ENCODE measurements at places on chromosomes 3 and 15. TPM values are rescaled to one million over a fixed set of nuclear protein-coding genes. Genes with fewer than 3 reads are reported as not detected.

DNA sequence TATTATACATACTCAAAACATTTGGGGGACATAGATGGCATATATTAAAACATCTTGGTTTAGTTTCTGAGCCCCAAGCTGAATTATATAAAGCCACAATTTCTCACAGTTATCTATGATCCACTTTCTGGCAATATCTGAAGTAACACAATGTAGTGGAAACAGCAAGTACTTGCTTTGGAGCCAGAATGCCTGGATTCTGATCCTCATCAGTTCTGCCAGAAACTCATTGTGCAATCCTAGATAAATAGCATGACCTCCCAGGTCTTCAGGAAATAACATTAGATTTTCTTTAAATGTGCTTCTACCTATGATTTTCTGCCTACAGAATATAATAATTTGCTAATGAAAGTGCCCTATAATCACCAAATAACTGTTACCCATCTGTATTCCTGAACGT is 544.9 kb downstream of the NAALADL2 start:
- no peak overlapping the region for H3K4me3 ChIP-seq
- no peaks in the 10 kb centered on the region for H3K36me3 ChIP-seq
- H3K4me1 ChIP-seq = peaks cover 2% of the 10 kb centered on the region
- no peak overlapping the region for H3K27ac ChIP-seq
- H3K27me3 ChIP-seq = no peaks in the 10 kb centered on the region

GRCh38 chr15:101698314-101698713 is 26.0 kb downstream of the TARS3 start:
- H3K4me3 ChIP-seq = no peak overlapping the region
- peaks cover 16% of the 10 kb centered on the region for H3K36me3 ChIP-seq
- no peaks in the 10 kb centered on the region for H3K4me1 ChIP-seq
- no peaks in the 10 kb centered on the region for H3K27me3 ChIP-seq
- no peak overlapping the region for H3K27ac ChIP-seq
- no peak for DNase-seq

- H3K4me3 ChIP-seq = no peak overlapping the region
- no peaks in the 10 kb centered on the region for H3K36me3 ChIP-seq
- H3K27ac ChIP-seq = no peak overlapping the region
- H3K4me1 ChIP-seq = peaks cover 12% of the 10 kb centered on the region
Measured at GRCh38 chr3:136249091-136249490, 1.0 kb upstream of the PCCB start.

The PRICKLE2 gene
- total RNA-seq = 12.5 TPM

- H3K27ac ChIP-seq = no peak overlapping the region
- no peaks in the 10 kb centered on the region for H3K4me1 ChIP-seq
- no peak for DNase-seq
- no peaks in the 10 kb centered on the region for H3K36me3 ChIP-seq
- H3K27me3 ChIP-seq = peaks cover 7% of the 10 kb centered on the region
- H3K4me3 ChIP-seq = no peak overlapping the region
Measured at GRCh38 chr3:10506696-10507095, 1.3 kb upstream of the ATP2B2 start.

DNA sequence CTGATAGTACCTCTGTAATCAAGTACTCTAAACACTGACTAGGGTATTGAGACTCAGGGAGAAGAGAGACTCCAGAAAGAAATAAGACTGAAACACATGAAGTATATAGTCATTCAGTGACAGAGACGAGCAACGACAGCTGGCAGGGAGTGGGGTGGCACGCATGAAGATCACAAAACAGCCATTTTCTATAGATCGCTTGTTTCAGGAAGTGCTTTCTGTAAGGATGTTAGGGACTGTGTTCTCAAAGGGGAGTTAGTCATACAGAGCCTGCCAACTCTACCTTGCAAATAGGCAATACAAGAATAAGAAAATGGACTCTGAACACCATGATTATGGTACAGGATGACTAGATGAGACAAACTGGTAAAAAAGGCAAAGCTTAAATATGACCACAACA is 139.5 kb downstream of the TBL1XR1 start:
- H3K27ac ChIP-seq = no peak overlapping the region
- H3K4me3 ChIP-seq = no peak overlapping the region
- H3K4me1 ChIP-seq = peaks cover 22% of the 10 kb centered on the region

DNA sequence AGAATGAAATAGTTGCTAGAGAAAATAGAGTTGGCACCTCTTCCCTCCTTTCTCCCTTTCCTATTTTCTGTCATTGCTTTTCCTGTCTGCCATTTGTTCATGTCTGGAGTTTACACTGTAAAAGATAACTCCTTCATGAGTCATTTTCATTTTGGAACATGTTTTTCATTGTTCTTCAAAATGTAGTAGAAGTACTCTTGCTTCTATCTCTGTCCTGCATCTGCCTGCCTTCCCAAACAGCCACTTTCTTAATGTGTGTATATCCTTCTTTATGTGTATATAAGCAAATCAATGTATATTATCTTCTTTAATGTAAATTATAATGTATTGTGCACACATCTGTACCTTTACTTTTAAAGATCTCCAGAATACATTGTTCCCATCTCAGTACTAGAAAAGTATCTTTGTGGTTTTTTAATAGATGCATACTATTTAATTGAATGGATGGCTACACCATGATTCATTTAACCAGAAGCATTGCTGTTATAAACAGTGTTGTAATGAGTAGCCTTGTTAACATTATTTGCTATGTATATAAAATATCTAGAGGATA is 41.1 kb downstream of the TSC22D2 start:
- H3K4me1 ChIP-seq = peaks cover 22% of the 10 kb centered on the region
- no peaks in the 10 kb centered on the region for H3K27me3 ChIP-seq
- H3K36me3 ChIP-seq = no peaks in the 10 kb centered on the region
- DNase-seq = no peak
